ENCODE measurements at places on chromosomes 7 and 10.

DNA sequence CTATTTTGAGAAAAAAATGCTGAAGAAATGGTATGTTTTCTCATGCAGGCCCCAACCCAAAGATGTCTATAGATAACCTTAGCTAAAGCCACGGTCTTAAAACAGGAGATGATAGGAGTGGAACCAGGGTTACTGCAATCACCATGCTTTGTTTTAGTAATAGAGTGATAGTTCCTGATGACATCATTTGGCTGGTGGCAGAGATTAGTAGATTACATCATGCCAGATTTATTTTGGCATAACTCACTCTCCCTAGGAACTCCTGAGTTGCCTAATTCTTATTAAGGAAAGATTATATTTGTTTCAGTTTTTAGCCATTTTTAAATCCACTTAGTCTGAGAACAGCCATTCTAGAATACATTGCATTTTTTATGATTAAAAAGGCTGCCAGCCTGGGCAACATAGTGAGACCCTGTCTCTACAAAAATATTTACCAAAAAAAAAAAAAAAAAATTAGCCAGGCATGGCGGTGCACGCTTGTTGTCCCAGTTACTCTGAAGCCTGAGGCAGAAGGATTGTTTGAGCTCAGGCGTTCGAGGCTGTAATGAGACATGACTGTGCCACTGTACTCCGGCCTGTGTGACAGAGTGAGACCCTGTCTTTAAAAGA, 17.8 kb downstream of the ENO4 start:
- no peak overlapping the region for H3K27ac ChIP-seq
- no peaks in the 10 kb centered on the region for H3K36me3 ChIP-seq
- no peaks in the 10 kb centered on the region for H3K4me1 ChIP-seq
- H3K27me3 ChIP-seq, result peaks cover 8% of the 10 kb centered on the region

DNA sequence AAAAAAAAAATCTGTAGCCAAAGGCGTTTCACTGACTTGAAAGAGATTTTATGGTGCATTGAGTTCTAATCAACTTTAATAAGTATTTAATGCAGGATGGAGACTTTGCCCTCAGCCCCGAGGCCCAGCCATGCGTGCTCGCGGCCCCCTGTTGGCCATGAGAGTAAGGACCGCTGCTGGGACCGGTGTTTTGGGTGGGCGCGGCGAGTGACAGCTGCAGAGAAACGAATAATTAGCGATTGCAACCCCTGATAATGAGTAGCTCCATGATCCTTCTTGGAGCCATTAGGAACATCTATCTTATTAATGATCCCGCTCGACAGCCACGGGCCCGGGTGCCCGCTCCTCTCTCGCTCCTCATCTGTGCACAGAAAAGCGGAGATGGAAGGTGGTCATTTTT, 347.4 kb downstream of the RPS24 start:
- H3K36me3 ChIP-seq, result no peaks in the 10 kb centered on the region
- ATAC-seq, result no peak
- no peak overlapping the region for H3K4me3 ChIP-seq
- no peaks in the 10 kb centered on the region for H3K27me3 ChIP-seq

DNA sequence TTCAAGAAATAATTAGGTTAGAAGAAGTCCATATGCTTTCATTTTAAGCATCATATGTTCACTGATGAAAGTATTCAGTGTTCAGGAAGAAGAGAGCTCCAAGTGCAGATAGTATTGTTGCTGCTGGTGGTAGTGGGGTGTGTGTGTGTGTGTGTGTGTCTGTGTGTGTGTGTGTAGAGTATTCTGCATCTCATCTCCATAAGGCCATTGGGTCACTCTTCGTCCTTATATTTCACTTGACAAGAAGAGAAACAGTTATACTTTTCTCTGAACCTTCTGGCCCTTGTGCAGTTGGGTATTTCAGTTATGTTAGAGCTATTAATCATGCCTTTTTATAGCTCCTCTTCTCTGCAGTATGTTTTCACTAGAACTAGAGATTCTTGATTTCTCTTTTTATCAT, 26.2 kb downstream of the ADAM22 start:
- H3K27me3 ChIP-seq, result no peaks in the 10 kb centered on the region
- H3K4me3 ChIP-seq, result no peak overlapping the region
- H3K36me3 ChIP-seq, result no peaks in the 10 kb centered on the region

- ATAC-seq, result no peak
- no peaks in the 10 kb centered on the region for H3K4me1 ChIP-seq
- no peaks in the 10 kb centered on the region for H3K27me3 ChIP-seq
- H3K4me3 ChIP-seq, result no peak overlapping the region
Measured at GRCh38 chr10:80051993-80052392, 26.5 kb upstream of the TMEM254 start.

DNA sequence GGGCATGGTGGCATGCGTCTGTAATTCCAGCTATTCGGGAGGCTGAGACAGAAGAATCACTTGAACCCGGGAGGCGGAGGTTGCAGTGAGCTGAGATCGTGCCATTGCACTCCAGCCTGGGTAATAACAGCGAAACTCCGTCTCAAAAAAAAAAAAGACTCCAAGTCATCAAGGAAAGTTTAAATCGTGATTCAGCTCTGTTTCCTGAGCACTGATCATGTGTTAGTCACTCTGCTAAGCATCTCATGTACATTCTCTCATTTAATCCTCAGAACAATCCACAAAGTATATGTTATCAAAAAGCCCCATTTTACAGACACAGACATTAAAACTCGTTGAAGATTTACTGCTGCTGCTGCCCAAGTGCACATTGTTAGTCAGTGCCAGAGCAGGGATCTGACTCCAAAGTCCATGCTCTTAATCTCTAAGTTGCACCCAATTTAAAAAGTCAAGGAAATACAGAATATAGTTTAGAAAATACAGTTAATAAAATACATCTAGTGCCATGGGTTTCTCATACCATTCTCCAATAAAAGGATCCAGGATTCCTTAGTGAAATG, 6.2 kb downstream of the PIK3AP1 start:
- H3K4me1 ChIP-seq, result no peaks in the 10 kb centered on the region
- no peak overlapping the region for H3K4me3 ChIP-seq
- ATAC-seq, result no peak
- no peak overlapping the region for H3K27ac ChIP-seq
- H3K36me3 ChIP-seq, result no peaks in the 10 kb centered on the region

GRCh38 chr10:126349101-126349500, 39.2 kb downstream of the ADAM12 start:
- H3K27ac ChIP-seq, result no peak overlapping the region
- H3K4me3 ChIP-seq, result no peak overlapping the region
- H3K4me1 ChIP-seq, result no peaks in the 10 kb centered on the region
- no peaks in the 10 kb centered on the region for H3K36me3 ChIP-seq
- peaks cover 14% of the 10 kb centered on the region for H3K27me3 ChIP-seq

GRCh38 chr7:143003393-143004051, 23.4 kb downstream of the OR9A2 start:
- H3K36me3 ChIP-seq, result no peaks in the 10 kb centered on the region
- no peaks in the 10 kb centered on the region for H3K4me1 ChIP-seq
- H3K27ac ChIP-seq, result no peak overlapping the region
- H3K27me3 ChIP-seq, result peaks cover 6% of the 10 kb centered on the region
- H3K4me3 ChIP-seq, result no peak overlapping the region

GRCh38 chr7:135965602-135966001, 11.6 kb downstream of the MTPN start:
- ATAC-seq, result no peak
- H3K4me3 ChIP-seq, result no peak overlapping the region
- H3K36me3 ChIP-seq, result peaks cover 4% of the 10 kb centered on the region
- H3K27ac ChIP-seq, result no peak overlapping the region

DNA sequence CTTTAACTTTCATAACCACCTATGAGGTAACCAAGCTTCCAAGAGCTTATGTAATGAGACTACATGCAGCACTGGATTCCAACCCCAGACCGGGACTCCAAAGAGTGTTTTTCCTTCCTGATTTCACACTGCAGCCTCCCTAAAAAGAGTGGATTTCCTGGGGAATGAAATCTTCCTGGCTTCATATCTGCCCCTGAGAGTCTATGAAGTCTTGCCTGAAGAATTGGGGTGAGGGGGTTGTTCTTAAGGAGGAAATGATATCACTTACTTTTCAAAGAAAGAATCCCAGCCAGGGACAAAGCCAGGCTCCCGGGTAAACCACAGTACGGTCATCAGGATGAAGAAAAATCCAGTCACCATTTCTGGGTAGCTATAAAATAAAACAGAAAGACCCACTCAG, 29.7 kb downstream of the STMP1 start:
- ATAC-seq, result no peak
- H3K4me1 ChIP-seq, result no peaks in the 10 kb centered on the region
- no peaks in the 10 kb centered on the region for H3K36me3 ChIP-seq
- H3K27ac ChIP-seq, result no peak overlapping the region
- no peaks in the 10 kb centered on the region for H3K27me3 ChIP-seq

DNA sequence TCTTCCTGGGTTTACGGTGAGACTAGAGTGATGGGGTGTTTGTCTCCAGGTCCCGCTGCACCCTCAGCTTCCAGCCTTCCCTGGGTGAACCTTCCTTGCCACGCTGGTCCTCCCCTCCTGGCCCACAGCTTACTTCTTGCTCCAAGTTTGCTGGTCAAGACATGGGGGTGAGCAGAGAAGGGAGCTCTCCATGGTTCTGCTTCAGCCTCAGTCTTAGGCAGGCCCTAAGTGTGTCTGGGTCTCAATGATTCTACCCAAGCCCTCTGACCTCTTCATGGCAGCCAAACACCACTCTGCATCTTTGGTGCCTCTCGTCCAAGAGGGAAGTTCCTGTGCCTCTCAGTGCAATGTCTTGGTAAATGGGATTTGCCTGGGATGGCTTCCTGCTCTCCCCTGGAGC, 356.5 kb upstream of the KLF6 start:
- H3K36me3 ChIP-seq, result no peaks in the 10 kb centered on the region
- H3K27me3 ChIP-seq, result no peaks in the 10 kb centered on the region
- no peak overlapping the region for H3K4me3 ChIP-seq
- no peaks in the 10 kb centered on the region for H3K4me1 ChIP-seq

- no peak for ATAC-seq
- H3K27me3 ChIP-seq, result no peaks in the 10 kb centered on the region
- no peak overlapping the region for H3K27ac ChIP-seq
- H3K4me3 ChIP-seq, result no peak overlapping the region
- H3K4me1 ChIP-seq, result no peaks in the 10 kb centered on the region
- H3K36me3 ChIP-seq, result no peaks in the 10 kb centered on the region
Measured at GRCh38 chr10:21078410-21079329, 181.6 kb upstream of the NEBL start.

- no peaks in the 10 kb centered on the region for H3K27me3 ChIP-seq
- no peaks in the 10 kb centered on the region for H3K4me1 ChIP-seq
- no peak overlapping the region for H3K27ac ChIP-seq
- no peaks in the 10 kb centered on the region for H3K36me3 ChIP-seq
- no peak overlapping the region for H3K4me3 ChIP-seq
Measured at GRCh38 chr7:23712368-23713284, 2.6 kb downstream of the STK31 start.

DNA sequence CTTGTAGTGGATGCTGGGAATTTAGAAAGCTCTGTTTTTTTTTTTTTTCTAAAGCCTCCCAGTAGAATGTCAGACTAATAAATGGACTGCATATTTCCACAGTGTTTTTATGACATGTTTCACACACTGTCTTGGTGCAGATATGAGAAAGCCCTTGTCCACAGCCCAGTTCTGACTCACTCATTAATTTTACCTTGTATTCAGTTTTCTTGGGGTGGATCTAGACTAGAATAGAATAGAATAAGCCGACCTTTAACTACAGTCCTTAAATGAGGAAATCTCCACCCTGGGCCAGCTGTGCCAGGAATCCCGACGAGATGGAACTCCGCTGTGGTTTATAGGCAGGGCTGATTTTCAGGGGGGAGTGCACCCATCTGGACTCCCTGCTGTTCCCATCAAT, 274.7 kb downstream of the NRG3 start:
- ATAC-seq, result no peak
- H3K4me1 ChIP-seq, result no peaks in the 10 kb centered on the region
- H3K27me3 ChIP-seq, result no peaks in the 10 kb centered on the region
- no peak overlapping the region for H3K4me3 ChIP-seq

- H3K36me3 ChIP-seq, result no peaks in the 10 kb centered on the region
- no peak for ATAC-seq
- no peaks in the 10 kb centered on the region for H3K4me1 ChIP-seq
- H3K27me3 ChIP-seq, result no peaks in the 10 kb centered on the region
- H3K27ac ChIP-seq, result no peak overlapping the region
Measured at GRCh38 chr7:120941064-120941463, 9.5 kb upstream of the ING3 start.

GRCh38 chr7:149214020-149214720, 18.8 kb downstream of the ZNF282 start:
- no peaks in the 10 kb centered on the region for H3K4me1 ChIP-seq
- H3K4me3 ChIP-seq, result no peak overlapping the region
- H3K27me3 ChIP-seq, result no peaks in the 10 kb centered on the region

- no peaks in the 10 kb centered on the region for H3K27me3 ChIP-seq
- H3K27ac ChIP-seq, result no peak overlapping the region
- H3K4me1 ChIP-seq, result no peaks in the 10 kb centered on the region
- no peaks in the 10 kb centered on the region for H3K36me3 ChIP-seq
Measured at GRCh38 chr10:88091490-88092061, 228.2 kb downstream of the PTEN start.

- no peaks in the 10 kb centered on the region for H3K36me3 ChIP-seq
- no peaks in the 10 kb centered on the region for H3K27me3 ChIP-seq
- no peak overlapping the region for H3K4me3 ChIP-seq
- peaks cover 11% of the 10 kb centered on the region for H3K4me1 ChIP-seq
- ATAC-seq, result peak; percentile 82
Measured at GRCh38 chr10:75283671-75284470, 48.1 kb upstream of the COMTD1 start.

GRCh38 chr7:123122916-123123315, 76.9 kb downstream of the SLC13A1 start:
- H3K4me1 ChIP-seq, result no peaks in the 10 kb centered on the region
- no peak for ATAC-seq
- no peak overlapping the region for H3K27ac ChIP-seq

GRCh38 chr7:29606287-29606721, 42.7 kb downstream of the PRR15 start:
- no peak for ATAC-seq
- H3K27me3 ChIP-seq, result no peaks in the 10 kb centered on the region
- H3K4me1 ChIP-seq, result no peaks in the 10 kb centered on the region
- no peak overlapping the region for H3K4me3 ChIP-seq

GRCh38 chr7:116522247-116522646, 2.6 kb upstream of the CAV1 start:
- no peak overlapping the region for H3K4me3 ChIP-seq
- no peaks in the 10 kb centered on the region for H3K27me3 ChIP-seq
- H3K4me1 ChIP-seq, result no peaks in the 10 kb centered on the region
- ATAC-seq, result no peak
- H3K27ac ChIP-seq, result peak overlapping the region; percentile 51
- no peaks in the 10 kb centered on the region for H3K36me3 ChIP-seq

DNA sequence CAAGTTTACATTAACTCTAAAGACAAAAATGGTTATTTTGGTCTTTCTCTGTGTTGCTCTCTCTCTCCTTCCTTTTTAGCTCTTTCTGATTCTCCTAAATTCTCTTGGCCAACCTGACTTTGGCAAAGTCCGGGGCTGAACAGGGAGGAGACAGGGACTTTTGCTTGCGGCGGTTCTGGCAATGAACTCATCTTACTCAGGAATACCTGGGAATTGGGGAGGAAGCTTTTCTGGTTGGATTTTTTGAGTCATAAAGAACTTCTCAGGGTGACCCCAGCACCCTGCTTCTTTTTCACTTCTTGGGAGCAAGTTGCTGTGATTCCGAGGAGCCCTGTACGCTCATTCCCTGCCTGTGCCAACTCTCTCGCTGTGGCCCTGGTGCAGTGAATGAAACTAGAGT, 16.0 kb downstream of the GATA3 start:
- no peak overlapping the region for H3K27ac ChIP-seq
- ATAC-seq, result no peak
- H3K4me3 ChIP-seq, result no peak overlapping the region
- peaks cover 55% of the 10 kb centered on the region for H3K27me3 ChIP-seq
- H3K36me3 ChIP-seq, result no peaks in the 10 kb centered on the region

Measured in gastroesophageal sphincter (tissue), 4 donors.